ENCODE measurements at places on chromosomes 1 and 21.

DNA sequence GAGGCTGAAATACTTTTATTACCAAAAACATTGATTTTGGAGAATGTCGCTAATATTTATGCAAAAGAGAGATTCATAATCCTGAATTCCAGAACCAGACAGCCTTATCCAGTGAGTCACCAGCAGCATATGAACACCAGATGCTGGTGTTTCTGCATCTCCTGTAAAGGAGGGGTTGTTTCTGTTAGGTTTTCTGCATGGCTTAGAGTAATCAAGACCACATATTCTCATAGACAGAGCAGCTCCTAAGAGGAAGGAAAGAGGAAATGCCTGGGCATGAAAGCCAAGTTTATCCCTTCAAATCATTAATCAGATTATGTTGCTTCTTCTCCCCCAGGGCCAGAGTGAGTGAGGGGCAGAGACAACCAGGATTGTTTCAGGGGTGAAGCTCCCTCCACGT, 86.2 kb downstream of the NGF start:
- DNase-seq, result no peak

DNA sequence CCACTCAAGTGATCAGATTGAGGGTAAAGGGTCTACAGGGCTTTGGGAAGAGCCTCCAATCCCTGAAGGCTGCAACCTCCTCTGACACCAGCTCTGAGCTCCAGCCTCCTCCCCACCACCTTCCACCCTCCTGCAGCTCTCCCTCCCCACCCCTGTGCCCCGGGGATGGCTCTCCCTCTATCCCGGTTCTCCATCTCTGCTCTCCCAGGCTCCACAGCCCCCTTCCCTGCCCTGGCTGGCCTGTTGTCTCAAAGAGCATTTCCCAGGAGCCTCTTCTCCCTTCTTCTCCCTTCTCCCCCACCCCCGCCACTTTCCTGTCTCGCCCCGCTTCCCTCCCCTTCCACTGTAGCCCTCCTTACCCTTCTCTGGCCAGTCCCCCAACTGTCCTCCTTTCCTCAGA, 1.1 kb downstream of the PLEKHA6 start:
- no peak for DNase-seq

DNA sequence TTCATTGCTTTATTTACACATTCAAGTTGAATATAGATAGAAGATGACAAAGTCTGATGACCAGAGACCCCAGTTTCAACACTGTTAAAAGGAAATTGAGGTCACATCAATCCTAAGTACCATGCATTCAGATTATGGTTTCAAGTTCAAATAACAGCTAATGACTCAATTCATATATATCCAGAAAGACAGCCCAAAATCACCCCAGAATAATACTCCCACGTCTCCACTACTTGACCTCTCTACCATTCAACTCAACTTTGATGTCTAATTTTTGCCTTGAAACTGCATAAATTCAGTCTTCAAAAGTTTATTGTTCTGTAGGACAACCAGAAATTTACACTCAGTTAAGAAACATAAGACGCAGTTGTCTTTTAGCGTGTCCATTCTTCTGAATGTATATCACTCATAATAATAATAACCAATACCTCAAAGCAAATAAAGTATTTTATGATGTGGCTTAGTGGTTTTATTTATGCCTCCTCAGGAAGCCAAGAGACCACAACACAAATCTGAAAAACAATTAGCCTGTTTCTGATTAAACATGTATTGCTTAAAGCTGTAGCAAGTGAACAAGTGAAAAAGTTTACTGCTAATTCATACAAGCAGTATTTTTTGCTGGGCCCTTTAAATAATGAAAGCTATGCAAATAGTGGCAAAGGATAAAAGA, 569.0 kb downstream of the LTN1 start:
- DNase-seq, result no peak

GRCh38 chr21:30900881-30901280, 19.5 kb upstream of the KRTAP11-1 start:
- DNase-seq, result no peak

GRCh38 chr1:161193561-161194235, 5.2 kb downstream of the ADAMTS4 start:
- no peak for DNase-seq

All from T-helper 2 cell treated with Interferon-gamma antibody and Interleukin-4, amounts not matched to agents 5 μg/mL and 100 μg/mL, for 36 hours (primary cell).